ENCODE measurements at places on chromosomes 3 and 15. TPM values are rescaled to one million over a fixed set of nuclear protein-coding genes. Genes with fewer than 3 reads are reported as not detected.

The SH2D7 gene
- not detected for total RNA-seq

The CCRL2 gene
- not detected for total RNA-seq

The CAV3 gene
- not detected for total RNA-seq

The ZDHHC23 gene
- total RNA-seq, result 0.87 TPM

The ADAMTS7 gene
- total RNA-seq, result 0.76 TPM

The IGSF11 gene
- total RNA-seq, result not detected

The CCR9 gene
- not detected for total RNA-seq

The PRSS50 gene
- total RNA-seq, result not detected

The FGF12 gene
- total RNA-seq, result 0.31 TPM

Data from hair follicular keratinocyte (primary cell).